ENCODE measurements at places on chromosomes 1 and 21.

- no peak for DNase-seq
These were observed 32.1 kb upstream of the CLIC4 start for GRCh38 chr1:24713176-24713575.

DNA sequence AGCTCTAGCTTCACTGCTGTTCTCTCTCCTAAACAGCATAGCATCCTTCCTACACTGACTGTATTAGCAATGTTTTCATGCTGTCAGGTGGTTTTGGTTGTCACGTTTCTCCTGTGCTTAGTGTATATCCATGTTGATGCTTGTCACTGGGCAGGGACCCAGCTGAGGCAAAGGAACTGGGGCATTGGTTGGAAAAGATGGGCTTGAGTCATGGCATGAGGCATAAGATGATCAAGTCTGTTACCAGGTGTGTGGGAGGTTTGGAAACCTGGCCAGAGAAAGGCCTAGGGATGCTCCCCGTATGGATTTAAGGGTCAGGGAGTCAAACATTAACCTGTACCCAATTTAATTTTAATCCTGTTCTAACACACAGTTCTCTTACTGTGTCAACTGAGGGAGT, 69.6 kb downstream of the OSBPL9 start:
- no peak for DNase-seq

GRCh38 chr1:226558036-226558650, 9.6 kb downstream of the STUM start:
- no peak for DNase-seq

DNA sequence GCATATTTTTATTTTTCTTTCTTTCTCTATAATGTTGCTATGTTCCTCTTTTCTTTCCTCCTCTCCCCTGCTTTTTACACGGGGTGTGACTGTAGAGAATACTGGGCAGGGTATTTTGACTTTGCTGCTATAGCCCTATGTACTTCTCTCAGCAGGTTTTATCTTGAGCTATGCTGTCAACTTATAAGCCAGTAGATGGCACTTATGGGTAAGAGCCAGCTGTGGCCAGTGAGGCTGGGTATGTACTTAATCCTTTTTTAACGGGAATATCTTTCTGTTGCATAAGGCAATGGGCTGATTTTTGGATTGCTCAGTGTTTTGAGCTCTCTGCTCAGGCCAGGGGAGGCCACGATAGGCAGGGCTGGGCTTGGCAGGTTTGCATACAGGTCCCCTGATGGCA, 99.0 kb downstream of the KCNK2 start:
- no peak for DNase-seq

DNA sequence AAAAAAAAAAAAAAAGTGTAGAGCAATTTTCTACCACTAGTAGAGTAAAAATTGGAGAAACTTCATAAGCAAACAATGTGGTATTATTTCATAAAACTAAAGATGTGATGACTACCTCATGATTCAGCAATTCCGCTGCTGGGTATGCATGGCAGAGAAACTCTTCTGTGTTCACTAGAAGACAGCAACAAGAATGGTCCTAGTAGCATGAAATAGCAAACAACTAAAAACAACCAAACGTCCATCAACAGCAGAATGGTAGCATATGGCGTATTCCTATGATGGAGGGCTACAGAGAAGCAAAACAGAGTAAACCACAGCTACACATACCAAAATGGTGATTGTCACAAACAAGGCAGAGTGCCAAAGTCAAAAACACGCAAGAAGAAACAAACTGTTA, 18.9 kb downstream of the HTR1D start:
- DNase-seq, result no peak

GRCh38 chr1:165686121-165686970, 12.0 kb downstream of the ALDH9A1 start:
- DNase-seq, result no peak

GRCh38 chr21:17602874-17603273, 9.8 kb downstream of the BTG3 start:
- DNase-seq, result no peak

- DNase-seq, result no peak
These were observed 102.6 kb upstream of the PPP2R5A start for GRCh38 chr1:212182579-212182978.

GRCh38 chr1:245051349-245052221, 103.2 kb upstream of the KIF26B start:
- no peak for DNase-seq

DNA sequence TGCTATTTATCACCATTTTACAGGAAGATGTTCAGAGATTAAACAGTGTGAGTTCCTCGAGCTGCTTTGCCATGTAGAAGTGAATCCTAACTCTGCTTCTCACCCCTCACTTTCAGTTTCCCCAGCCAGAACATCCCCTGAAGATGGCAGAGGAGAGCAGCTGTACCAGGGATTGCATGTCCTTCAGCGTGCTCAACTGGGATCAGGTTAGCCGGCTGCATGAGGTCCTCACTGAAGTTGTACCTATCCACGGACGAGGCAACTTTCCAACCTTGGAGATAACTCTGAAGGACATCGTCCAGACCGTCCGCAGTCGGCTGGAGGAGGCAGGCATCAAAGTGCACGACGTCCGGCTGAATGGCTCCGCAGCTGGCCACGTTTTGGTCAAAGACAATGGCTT, 16.9 kb downstream of the TENT5C start:
- no peak for DNase-seq

GRCh38 chr1:13899856-13900255, 199.9 kb downstream of the PRDM2 start:
- no peak for DNase-seq

DNA sequence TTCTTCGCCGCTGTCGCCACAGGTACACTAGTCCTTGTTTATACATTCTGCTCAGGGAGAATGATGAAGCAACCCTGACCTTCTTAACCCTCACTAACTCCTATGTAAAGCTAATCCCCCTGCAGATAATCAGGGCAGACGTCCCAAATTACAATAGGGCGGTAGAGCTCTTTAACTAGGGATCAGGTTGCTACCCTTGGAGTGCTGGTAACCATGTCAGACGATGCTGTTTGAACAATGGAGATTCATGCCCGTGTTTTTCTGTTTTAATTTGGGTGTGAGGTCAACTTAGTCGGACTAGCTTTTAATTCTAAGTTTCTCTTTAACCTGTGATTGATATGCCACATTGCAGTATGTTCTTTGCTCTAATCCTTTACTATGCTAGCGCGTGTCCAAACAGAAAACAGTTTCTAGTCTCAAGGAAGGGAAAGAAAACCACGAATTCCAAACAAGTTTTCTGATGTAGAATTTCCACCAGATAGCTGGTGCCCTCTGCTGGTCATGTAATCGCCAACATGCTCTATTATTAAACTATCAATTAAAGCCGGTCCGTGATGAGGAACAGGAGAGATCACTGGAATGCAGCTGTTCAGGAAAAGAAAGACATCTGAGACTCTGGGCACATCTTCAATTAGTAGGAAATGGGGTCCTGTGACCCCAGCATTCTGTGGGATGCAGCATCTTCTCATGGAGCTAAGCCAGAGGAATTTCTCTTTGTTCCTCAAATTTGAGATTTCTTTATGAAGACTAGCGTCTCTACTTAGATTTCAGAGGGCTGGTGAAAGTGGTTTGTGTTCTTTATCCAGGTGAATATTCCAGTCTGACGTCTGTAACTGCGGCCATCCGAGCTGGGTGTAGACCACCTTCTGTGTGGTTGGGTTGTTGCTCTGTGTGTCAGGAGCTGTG, 18.3 kb upstream of the VAMP3 start:
- no peak for DNase-seq

DNA sequence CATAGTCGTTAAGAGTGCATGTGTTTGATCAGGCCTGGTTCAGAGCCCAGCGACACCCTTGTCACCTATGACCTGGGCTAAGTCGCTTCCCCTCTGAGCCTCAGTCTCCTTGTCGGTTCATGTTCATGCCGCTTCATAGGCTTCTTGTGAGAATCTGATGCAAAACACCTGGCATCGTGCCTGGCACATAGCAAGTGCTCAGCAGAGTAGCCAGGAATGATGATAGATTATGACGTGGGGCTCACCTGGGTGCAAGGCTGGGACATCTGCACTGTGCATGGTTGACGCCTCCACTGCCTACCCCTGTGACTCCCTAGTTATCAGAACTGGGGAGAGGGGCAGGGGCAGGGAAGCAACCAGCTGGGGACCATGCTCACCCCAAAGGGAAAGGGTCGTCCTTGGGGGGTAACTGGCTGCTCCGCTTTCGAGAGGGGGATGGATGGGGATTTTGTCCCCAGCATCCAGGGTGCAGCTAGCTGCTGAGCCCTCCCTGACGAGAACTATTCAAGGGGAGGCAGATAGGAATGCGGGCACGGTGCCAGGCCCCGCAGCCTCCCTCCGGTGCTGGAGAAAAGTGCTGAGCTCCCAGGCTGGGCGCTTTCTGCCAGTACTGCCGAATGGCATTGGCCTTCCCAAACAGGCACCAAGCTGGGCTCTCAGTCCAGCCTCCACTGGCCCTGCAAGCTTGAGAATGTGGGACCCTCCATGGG, 9.3 kb downstream of the EFHD2 start:
- DNase-seq, result no peak

DNA sequence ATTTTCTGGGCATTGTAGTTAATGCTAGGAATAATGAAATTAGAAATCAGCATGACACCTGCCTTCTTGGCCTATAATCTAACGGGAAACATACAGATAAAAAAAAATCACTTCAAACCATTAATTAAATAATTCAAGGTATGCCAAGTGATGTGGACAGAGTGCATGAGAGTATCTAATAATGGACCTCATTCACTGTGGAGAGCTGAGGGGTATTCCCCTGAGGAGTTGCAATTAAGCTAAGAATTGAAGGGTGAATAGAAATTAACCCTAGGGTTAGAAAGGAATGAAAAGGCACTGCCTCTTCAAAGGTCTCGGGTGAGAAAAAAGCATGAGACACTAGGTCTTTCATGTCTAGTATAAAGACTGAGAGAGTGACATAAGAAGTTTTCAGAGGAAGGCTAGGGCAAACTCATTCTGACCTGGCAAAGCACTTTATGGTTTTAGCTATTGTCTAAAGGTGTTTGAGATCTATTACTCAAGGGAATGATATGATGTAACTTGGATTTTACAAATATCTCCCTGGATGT, 466.1 kb downstream of the KCNT2 start:
- DNase-seq, result no peak

- no peak for DNase-seq
These were observed 45.5 kb downstream of the CACHD1 start for GRCh38 chr1:64515427-64515826.

- DNase-seq, result no peak
These were observed 11.8 kb upstream of the ZFP69B start for GRCh38 chr1:40438391-40439015.

DNA sequence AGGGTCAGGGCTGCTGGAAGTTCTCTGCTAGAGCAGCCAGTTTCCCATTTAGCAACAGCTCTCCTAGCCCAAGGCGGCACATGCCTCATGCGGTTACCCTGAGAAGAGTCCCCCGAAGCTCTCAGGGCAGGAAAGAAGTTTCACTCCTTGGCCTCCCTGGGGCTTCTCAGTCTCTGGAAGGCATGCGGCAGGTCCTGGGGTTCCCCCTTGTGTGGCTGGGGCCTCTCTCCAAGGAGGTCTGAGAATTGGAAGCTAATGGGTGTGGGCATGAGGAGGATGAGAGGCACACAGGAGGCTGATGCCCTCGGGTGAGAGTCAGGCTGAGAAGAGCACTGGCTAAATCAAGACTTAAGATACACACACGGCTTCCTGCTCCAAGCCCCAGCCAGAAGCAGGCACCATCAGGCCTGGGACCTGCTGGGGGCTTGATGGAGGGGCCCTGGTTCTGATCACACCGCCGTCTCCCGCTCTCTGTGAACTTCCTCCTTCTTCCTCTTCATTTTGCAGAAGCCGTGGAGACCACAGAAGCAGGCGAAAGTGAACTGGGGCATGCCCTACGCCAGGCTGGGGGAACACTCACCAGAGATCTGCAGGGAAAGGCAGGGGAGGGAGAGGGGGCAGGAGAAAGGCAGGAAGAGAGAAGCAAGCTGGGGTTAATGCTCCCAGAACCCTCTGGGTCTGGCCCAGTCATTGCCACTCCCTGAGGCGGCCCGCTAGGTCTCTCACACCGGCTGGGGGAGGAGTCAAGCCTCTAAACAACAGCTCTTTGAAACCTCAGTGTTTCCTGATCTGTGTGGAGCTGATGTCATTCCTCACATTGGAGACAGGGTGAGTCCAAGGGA, 15.1 kb downstream of the BLACAT1 start:
- peak; percentile 18 for DNase-seq

DNA sequence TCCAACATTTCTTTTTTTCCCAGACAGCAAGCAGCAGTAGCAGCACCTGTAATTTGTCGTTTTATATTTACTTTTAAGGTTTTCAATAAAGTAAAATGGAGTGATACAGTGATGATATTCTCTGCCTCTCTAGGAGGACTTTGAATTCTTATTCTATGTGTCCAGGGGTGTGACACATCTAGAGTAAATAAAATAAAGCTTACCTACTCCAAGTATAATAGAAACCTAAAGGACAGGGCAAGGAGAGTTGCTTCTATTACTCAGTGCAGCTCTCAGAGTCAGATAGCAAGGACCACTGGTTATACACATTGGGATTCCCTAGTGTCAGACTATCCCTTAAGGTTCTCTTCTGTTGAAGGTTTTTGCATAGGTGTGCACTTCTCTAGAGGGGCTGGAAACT, 95.9 kb downstream of the LMO4 start:
- DNase-seq, result no peak

DNA sequence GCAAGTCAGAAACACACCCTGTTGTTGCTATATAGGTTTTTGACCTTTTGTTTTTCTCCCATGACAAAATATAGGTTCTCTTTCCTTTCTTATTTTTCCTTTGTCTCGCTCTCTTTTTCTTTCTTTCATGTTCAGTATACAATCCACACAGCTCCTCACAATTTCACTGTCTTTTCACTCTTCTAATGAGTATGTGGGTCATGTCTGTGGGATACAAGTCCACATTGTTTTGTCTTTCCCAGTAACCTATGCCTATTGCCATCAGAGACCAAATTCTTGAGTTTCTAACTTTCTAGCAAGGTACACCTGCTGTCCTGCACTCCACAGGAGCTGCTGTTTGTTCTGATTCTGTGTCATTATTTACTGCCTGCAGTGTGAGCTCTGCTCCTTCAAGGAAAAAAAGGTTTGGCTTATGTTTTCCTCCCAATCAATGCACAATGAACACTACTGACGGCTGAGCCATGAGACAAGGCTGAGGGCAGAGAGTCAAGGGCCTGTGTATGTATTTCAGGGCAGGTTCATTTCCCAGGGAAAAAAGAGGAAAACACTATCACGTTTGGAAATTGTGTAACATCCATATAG, 453.8 kb downstream of the NEGR1 start:
- no peak for DNase-seq

- DNase-seq, result no peak
These were observed 45.2 kb downstream of the LDLRAD2 start for GRCh38 chr1:21857142-21857839.

DNA sequence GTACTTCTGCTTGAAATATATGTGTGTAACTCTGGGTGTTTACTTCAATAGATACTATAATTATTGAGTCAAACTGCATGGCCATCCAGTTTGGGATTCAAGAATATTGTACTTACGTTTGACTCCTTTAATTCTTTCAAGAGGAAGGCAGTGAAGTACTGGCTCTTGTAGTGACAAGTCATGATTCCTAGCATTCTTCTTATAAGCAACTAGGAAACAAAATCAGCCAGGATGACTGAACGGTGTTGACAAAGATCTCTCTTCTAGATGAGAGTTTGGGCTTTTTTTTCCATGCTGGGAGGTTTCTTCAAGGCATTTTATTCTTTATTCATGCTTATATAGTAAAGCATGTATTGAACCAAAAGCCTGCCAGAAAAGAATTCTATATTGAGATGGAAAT, 58.3 kb downstream of the CLEC20A start:
- DNase-seq, result no peak

Data from activated naive CD4-positive, alpha-beta T cell (primary cell).